Activated CD8-positive, alpha-beta memory T cell treated with anti-CD3 and anti-CD28 coated beads for 4 hours (primary cell): ENCODE measurements at places on chromosomes 12 and 14.

DNA sequence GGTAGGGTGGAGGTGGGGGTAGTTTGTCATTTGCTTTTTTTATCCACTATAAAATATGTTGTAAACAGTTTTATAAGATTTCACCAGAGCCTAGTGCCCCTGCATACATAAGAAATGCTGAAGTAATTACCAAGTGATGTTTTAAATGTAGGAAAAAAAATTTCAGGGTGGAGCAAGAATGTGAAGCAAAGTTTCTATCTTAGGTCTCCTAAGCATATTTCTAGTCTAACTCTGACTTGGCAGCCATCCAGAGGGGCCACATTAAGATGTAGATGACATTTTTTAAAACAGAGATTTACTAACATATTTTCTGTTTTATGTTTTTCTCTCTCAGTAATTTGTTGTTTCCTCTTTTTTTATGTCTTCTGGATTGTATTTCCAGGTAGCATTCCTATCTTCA is 15.8 kb upstream of the KRAS start:
- DNase-seq = no peak

- DNase-seq = no peak
These were observed 88.5 kb upstream of the DACT1 start for GRCh38 chr14:58549105-58549757.

DNA sequence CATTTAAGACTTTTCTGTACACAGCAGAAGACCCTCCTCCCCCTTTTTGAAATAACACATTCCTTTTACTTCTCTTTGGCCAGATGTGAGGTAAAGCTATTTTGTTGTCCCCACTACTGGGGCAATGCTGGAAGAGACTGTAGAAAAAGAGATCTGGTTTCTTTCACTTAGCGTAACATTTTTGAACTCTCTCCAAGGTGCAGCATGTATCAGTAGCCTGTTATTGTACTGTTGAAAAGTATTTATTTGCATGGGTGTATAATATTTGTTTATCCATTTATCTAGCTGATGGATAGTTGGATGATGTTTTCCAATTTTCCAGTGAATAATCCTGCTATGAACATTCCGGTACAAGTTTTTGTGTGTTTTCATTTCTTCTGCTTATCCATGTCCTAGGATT is 335.2 kb downstream of the SOX5 start:
- no peak for DNase-seq

DNA sequence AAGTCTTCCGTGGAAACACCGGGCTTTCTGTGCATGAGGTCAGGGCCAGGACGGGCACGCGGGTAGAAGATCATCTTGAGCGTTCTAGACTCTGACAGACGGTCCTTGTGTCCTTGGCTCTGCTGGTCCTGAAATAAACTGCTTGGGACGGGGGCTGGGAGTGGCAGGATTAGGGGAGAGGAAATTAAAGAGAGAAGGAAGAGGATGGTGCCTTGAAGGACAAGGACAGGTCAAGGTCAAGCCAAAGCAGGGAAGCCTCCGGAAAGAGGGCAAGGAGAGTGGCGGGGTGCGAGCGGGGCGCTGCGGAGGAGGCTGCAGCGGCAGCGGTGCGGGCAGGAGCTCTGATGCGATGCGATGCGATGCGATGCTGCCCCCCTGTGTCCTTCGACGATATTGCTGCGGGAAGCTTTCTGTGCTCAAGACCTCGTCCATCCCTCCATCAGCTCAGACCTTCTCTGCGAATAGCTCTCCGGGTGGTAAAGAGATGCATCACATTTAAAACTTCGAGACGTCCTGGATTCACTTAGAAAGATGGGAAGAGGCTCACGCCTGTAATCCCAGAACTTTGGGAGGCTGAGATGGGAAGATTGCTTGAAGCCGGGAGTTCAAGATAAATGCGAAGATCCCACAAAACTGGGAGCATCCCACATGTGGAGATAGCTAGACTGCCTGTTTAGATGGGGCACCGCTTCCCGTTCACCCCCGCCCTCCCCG is 110.1 kb upstream of the TMEM132D start:
- DNase-seq = no peak

DNA sequence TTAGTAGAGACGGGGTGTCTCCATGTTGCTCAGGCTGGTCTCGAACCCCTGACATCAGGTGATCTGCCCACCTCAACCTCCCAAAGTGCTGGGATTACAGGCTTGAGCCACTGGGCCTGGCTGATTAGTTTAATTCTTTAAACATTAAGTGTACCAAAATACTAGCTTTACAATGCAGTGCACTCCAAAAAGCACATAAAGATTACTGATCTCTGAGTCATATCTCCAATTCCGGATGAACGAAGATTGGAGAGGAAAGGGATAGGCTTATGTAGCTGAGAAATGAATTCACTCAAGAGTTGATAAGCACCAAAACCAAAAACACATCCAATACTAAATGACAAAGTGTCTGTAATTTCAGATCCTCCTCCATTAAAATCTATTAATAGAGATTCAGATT is 15.1 kb downstream of the NAV3 start:
- DNase-seq = no peak

GRCh38 chr12:92133171-92133570 is 12.5 kb downstream of the BTG1 start:
- DNase-seq = no peak

GRCh38 chr12:62438098-62438692 is 28.4 kb upstream of the MON2 start:
- peak; percentile 20 for DNase-seq

GRCh38 chr12:123033392-123034021 is 53.0 kb downstream of the ARL6IP4 start:
- no peak for DNase-seq

DNA sequence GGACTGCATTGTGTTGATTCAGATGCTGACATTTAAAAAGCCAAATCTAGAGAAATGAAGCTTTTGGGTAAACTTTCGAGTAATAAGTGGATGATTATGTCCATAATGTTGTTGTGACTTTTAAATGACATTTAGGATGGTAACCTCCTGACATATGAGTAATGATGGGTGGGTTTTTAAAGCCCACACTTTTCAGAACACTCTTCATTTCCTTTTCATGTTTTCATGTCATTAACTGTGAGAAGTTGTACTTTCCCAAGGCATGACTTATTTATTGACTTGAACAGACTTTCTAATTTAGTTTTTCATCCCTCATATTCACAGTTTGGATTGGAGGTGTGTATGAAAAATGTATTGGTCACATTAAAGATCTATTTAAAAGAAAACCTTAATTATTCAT is 35.5 kb downstream of the RGS6 start:
- DNase-seq = no peak

DNA sequence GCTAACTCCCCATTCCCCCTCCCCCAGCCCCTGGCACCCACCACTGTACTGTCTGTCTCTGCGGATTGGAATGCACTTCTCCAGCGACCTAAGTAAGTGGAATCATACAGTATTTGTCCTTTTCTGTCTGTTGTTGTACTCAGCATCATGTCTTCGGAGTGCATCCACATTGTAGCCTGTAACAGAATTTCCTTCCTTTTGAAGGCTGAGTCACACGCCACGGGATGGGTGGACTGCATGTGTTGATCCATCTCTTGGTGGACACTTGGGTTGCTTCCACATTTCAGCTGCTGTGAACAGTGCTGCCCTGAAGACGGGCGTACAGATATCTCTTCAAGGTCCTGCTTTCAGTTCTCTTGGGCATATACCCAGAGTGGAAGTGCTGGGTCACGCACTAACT is 34.4 kb downstream of the DDX51 start:
- no peak for DNase-seq

DNA sequence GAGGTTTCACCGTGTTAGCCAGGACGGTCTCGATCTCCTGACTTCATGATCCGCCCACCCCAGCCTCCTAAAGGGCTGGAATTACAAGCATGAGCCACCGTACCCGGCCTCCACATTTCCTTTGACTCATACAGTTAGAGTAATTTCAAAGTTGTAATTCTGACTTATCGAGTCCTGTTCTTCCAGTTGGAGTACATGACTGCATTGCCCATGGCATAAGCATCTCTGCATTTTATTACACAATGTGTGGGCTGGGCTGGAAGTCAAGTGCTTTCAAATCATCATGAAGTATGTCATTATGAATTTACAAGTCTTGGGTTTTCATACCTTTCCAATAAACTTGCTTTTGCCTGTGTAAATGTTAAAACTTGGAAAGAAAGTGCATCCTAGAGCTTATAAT is 1295.7 kb upstream of the FLRT2 start:
- no peak for DNase-seq

DNA sequence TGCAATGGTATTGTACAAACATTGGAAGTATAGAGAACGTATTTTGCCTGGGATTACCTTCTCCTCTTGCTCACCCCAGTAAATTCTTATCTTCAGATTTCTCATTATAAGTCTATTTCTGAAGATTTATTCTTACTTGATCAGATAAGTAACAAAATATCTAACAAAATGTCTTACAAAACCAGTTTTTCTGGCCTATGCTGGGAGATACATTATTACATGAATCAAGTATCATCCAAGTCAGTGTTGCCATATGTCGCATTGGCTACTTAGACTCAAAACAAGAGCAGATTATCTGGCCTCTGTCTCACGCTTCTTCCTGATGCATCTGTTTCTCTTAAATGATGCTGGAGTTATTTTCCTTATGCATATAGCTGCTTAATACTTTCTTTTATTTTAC is 408.5 kb downstream of the CCER1 start:
- no peak for DNase-seq

GRCh38 chr14:22337521-22337920 is 251.5 kb downstream of the DAD1 start:
- DNase-seq = no peak

- DNase-seq = no peak
These were observed 4.0 kb downstream of the SETD1B start for GRCh38 chr12:121807642-121808347.

DNA sequence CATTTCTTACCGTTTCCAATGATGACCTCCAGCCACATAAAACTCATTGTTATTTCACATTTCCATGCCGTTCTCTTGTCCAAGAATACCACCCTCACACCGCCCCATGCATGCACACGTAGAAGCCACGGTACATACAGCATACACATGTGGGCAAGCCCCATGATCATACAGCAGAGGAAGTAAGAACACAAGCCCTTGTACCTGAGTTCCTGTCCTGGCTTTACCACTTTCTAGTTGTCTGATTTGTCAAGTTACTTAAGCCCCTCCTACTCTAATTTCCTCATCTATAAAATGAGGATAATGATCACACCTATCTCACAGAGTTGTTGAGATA is 59.9 kb downstream of the DUSP16 start:
- DNase-seq = no peak

DNA sequence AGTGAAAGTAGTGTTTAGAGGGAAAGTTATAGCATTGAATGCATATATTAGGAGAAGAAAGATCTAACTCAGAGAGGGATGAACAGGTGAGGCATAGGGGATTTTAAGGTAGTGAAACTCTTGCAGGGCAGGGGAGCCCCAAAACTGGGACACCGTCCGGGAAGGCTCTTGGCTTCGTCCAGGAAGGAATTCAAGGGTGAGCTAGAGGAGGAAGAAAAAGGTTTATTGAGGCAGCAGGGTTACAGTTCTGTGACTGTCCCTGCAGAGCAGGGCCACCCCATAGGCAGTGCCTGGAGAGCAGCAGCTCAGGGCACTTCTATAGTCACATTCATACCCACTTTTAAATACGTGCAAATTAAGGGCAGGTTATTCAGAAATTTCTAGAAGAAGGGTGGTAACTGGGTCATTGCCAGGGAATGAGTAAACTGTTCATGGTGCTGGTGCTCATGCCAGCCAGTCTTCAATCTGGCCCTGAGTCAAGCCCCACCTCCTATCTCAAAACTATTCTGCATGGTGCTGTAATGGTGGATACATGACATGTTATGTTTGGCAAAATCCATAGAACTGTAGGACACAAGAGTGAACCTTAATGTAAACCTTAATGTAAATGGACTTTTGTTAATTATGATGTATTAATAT is 1.2 kb upstream of the OAS1 start:
- no peak for DNase-seq

DNA sequence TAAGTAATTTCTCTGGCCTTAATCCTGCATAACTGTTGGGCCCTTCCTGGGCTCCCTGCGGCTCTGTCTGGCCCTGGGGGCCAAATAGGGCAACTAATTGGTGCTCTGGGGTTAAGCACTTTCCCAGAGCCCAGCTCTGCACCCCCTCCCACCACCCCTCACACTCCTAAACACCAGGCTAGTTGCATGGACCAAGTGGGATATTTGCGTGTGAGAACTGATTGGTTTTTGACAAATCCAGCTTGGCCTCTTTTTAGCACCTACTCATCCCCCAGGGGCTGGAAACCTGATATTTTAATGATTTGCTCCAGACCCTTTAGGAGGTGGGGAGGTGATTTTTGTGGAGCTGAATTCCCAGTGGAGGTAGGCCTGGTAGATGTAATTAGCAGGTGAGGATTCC is 91.9 kb downstream of the DICER1 start:
- DNase-seq = no peak

DNA sequence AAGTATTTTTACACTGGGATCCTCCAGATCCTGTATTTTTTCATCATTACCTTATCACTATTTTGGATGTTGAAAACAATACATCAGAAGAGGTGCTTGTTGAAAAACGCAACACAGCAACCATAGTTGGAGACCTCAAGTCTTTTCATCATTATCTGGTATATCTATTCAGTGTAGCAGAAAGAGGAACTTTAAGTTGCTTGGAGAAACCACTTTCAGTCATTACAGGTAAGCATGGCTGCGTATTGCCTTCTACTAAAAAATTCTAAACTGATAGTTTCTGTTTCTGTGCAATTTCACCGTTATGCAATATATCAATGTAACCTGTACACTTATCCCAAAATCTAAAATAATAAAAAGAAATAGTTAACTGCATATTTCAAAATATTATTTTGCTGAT is 32.2 kb upstream of the PTPRQ start:
- DNase-seq = no peak

DNA sequence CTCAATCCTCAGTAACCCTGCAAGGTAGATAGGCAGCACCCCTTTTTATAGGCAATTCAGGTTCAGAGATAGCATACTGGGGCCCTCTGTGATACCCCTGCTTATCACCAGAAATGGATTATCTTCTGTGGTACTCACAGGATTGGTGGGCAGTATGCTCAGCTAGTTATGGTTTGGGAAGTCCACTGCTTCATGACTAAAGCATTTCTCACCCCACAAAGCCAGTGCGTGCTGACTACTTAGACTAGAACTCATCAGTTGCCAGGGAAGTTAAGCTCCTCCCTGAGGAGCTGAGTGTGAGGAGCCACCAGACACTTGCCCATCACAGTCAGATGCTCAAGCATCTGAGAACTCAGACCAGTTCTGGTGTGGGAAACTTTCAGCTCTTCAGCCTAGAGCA is 76.3 kb downstream of the SCAF11 start:
- no peak for DNase-seq
